ENCODE measurements at places on chromosomes 2 and 18. TPM values are rescaled to one million over a fixed set of nuclear protein-coding genes. Genes with fewer than 3 reads are reported as not detected.

CCBE1 gene
- total RNA-seq, result 26.0 TPM

CYS1 gene
- total RNA-seq, result 2.0 TPM

SLC40A1 gene
- total RNA-seq, result 22.6 TPM

ARHGAP15 gene
- not detected for total RNA-seq

FAM237A gene
- not detected for total RNA-seq

EPB41L3 gene
- 3.7 TPM for total RNA-seq

MAB21L4 gene
- total RNA-seq, result not detected

Data from aortic smooth muscle cell (primary cell).